ENCODE measurements at places on chromosomes 4 and X. TPM values are rescaled to one million over a fixed set of nuclear protein-coding genes. Genes with fewer than 3 reads are reported as not detected.

OPRPN gene
- total RNA-seq: not detected

TMEM144 gene
- 11.4 TPM for total RNA-seq

RTL9 gene
- 0.66 TPM for total RNA-seq

ARHGEF6 gene
- total RNA-seq: 54.9 TPM

PLK4 gene
- total RNA-seq: 0.49 TPM

TEX13A gene
- total RNA-seq: not detected

AFM gene
- total RNA-seq: not detected

NHSL2 gene
- total RNA-seq: 3.8 TPM

PLXNA3 gene
- total RNA-seq: 16.6 TPM

GRCh38 chr4:89994176-89994873 is 99.7 kb downstream of the MMRN1 start:
- DNase-seq: no peak

DNA sequence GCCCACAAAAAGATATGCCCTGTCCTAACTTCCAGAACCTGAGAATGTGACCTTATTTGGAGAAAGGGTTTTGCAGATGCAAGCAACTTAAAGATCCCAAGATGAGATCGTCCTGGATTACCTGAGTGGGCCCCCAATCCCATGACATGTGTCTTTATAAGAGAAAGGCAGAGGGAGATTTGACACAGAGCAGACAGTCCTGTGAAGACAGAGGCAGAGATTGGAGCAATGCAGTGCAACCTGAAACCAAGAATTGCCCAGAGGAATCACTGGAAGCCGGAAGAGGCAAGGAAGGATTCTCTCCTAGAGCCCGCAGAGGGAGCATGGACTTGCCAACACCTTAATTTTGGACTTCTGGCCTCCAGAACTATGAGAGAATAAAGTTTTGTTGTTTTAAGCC is 171.5 kb downstream of the SMIM20 start:
- no peak for DNase-seq

DNA sequence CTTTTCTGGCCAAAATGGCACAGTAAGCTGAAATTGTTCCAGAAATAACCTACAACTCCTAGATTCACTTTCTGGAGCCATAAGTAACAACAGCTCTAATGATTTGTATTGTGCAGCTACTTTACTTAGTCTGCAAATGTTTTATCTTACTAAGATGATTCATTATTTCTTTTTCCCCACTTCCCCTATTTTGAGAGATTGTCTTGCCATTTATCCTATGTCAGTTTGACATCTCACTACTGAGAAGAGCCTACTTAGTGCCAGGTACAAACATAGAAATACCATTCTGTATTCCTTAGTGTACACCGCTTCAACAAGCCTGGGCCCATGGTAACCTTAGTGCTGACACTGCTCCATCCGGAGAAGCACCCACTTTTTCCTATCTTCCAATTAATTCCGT is 13.8 kb upstream of the STK26 start:
- no peak for DNase-seq

DNA sequence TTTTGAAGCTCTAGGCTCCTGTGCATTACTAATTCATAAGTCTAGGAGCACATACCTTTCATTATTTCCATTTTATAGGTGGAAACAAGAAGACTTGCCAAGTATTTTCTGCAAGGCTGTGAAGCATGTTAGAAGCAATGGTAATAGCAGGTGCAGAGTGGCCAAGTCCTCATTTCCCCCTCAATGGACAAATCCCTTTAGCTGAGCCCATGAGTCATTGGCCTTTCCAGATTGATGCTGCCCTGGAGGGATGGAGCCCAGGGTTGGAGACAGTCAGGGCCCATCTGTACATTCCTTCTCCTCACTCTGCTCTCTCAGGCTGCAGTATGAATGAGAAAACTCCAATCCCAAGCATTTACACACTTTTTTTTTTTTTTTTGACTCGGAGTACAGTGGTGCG is 6.6 kb downstream of the MGST2 start:
- no peak for DNase-seq

DNA sequence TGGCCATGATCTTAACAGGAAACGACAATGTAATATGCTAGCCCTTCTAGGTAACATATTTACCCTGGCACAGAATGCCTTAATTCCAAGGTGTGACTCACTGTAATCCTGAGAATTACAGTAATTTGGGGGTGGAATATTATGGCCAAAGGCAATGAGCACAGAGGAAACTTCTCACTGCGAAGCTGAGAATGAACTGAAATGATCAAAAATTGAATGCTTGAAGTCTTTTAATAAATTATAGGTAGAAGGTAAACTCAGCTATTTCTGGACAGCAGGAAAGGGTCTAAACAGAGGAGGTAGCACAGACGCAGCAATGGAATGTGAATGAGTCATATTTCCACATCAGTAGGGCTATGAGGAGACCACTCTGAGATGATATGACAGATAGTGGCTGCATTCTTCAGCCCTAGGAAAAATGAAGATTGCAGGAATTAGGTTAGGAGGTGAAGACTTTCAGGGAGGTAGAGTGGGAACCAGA is 312.6 kb downstream of the PACRGL start:
- no peak for DNase-seq

- no peak for DNase-seq
Measured at GRCh38 chr4:184383497-184384055, 90.8 kb downstream of the IRF2 start.

- DNase-seq: no peak
Measured at GRCh38 chr4:82403725-82404124, 26.5 kb downstream of the HNRNPDL start.

DNA sequence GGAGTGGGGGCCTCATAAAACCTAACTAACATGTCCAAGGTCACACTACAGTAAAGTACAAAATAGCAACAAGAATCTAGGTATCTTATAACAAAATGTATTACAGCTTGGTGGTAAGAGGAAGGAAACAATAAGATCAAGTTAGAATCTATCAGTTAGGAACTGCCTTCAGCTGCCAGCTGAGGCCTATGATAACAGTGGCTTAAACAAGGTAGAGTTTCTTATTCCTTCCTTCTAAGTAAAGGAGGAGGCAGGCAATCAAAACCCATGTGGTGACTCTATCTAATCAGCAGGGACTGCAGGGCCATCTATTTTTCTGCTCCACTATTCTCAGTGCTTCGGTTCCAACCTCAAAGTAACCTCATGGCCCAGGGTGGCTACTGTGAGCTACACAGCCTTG is 10.9 kb downstream of the SH3D19 start:
- no peak for DNase-seq

DNA sequence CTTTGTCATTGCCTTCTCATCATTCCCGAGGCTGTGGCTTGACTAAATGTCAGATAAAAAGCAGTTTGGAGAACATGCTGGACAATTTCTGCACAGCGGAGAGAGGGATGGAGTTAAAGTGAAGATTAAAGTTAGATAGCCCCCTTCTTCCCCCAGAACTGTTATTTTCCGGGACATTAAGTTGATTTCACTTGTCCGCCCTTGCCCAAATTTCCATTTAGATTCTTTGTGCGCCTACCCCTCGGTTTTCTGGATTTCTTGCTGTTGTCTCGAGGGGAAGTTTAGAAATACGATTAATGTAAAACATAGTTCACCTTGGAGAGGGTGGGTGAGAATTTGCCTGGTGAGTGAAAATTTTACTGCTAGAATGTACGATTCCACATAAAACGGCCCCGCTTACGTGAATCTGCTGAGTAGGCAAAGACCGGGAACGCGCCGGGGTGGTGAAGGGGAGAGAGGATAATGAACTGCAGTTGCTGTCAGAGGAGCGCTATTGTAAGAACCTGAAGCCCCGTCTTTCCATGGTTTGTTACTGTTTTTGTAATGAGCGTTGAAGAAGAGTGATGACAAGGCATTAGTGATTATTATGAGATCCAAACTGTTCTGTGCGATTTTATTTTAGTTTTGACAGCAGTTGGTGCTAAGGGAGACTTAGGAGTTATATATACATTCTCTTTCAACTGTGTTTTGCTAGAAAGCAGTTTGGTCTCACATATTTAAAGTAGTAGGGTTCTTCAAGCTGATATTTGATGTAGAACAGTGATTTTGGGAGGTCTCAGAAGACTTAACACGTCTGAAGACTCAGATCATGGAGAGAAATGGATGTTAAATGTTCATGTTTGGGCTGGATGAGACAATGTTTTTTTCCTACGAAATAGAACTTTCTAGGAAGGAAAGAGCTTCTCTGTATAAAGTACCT is 73.0 kb downstream of the AFF1 start:
- DNase-seq: peak; percentile 73

DNA sequence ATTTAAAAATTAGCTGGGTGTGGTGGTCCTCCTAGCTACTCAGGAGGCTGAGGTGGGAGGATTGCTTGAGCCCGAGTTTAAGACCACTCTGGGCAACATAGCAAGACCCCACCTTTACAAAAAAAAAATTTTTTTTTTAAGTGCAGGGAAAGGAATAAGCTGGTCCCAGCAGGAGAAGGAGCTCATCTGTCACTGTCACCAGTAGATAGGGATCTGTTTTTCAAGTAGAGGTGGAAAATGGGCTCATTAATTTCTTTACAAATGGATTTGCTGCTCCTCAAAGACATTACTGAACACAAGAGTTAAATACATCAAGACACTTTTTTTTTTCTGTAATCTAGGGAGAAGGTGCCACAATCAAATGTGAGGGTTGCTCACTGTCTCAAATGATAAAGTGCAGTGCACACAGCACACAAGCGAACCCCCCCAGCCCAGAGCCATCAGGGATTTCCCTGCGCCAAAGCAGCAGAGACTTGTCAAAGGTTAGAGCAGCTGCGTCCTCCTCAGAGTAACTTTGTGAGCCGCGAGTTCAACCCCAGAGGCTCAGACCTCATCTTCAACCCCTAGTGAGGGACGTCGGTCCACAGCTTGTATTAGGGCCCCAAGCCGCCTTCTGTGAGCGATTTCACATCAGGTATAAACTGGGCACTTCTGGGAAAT is 14.3 kb upstream of the MTNR1A start:
- no peak for DNase-seq

GRCh38 chr4:73822389-73822788 is 14.1 kb upstream of the CXCL6 start:
- DNase-seq: no peak

- no peak for DNase-seq
Measured at GRCh38 chr4:182254026-182254780, 11.0 kb downstream of the TENM3 start.

- no peak for DNase-seq
Measured at GRCh38 chr4:89579771-89580170, 257.2 kb downstream of the SNCA start.

- DNase-seq: no peak
Measured at GRCh38 chr4:169103966-169104412, 93.9 kb upstream of the CBR4 start.

- no peak for DNase-seq
Measured at GRCh38 chr4:119048446-119048845, 87.2 kb upstream of the MYOZ2 start.

GRCh38 chr4:3656416-3657356 is 109.5 kb upstream of the ADRA2C start:
- DNase-seq: no peak

DNA sequence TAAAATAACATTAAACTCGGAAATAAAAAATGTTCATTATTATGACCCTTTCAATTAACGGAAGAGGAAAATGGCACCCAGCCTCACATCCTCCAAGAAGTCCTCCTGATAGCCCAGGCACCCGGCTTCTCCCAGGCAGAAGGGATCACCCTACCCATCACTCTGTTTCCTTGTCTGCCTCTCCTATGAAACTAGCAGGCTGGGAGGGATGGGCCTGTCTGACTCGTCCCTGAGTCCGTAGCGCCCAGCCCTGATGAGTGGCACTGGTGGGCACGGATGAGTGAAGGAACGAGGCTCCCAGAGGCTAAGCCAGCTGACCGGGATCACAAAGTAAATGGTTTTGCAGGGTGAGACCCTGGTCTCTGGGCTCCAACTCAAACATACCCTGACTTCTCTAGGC is 28.6 kb upstream of the KIAA0232 start:
- DNase-seq: no peak

- no peak for DNase-seq
Measured at GRCh38 chr4:40409835-40410234, 74.7 kb downstream of the CHRNA9 start.

DNA sequence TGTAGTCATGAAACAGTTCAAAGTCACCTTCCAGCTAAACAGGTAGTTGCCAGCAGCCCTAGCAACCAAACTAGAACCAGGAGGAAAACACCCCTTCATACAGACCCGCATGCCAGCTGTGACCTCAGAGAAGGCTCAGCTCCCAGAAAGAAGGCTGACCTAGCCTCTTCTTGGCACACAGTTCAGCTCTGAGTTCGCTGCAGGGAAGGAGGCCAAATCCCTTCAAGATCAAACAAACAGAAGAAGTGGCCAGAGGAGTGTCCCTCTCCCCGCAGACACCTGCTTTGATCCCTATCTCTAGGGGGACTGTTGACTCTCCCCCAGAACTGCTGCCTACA is 56.0 kb downstream of the HADH start:
- no peak for DNase-seq

DNA sequence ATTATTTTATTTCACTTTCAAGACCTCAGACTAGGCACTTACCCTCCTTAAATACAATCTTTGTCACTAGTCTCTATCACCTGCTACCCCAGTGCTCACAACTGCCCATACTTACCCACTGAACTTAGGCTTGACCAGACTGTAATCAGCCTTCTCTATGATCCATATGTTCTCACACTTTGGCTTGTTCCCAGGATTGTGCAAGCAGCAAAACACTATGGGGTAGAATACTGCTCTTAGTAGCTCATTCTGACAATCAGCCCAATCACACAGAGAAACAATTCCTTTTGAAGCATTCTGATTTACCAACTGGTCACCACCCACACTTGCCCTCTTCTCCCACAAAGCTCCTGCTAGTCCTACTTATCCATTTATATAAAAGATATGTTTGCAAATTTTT is 878.3 kb downstream of the FSTL5 start:
- no peak for DNase-seq

- no peak for DNase-seq
Measured at GRCh38 chr4:122458625-122459024, 2.1 kb upstream of the IL2 start.

All from left ventricle myocardium inferior (tissue), 1 donor.